RWPE1 (cell line): ENCODE measurements at places on chromosomes 2 and 18.

DNA sequence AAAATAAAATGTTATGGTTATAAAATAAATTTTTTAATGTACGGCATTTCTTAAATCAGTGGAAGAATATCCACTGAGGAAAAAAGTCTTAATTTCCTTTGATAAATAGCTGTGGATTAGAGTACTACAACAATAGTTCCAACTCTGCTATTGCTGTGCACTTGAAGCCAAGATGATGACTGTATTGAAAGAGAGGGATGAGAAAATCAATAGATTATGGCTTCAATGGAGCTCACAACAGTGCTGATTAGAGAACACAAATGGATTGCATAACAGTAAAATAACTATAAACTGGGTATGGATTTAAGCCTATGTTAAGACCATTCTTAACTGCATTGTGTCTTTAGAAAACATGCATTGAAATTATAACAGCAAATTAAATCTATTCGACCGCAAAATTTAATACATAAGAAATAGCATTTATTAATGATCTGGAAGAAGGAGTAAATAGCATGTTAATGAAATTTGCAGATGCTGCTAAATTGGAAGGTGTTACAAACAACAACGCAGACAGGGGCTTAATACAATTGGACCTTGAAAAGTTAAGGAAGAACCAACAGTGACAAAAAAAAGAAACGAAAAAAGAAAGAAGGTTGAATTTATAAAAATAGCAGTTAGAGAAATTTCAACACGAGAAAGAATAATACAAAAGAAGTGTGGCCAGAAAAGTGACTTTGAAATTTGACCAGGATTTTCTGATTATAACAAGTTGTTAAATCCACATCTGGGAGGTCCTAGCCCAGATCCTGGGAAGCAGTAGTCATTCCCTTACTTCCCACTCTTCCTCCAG lies 8.6 kb upstream of the MAP3K20 start:
- DNase-seq: no peak

DNA sequence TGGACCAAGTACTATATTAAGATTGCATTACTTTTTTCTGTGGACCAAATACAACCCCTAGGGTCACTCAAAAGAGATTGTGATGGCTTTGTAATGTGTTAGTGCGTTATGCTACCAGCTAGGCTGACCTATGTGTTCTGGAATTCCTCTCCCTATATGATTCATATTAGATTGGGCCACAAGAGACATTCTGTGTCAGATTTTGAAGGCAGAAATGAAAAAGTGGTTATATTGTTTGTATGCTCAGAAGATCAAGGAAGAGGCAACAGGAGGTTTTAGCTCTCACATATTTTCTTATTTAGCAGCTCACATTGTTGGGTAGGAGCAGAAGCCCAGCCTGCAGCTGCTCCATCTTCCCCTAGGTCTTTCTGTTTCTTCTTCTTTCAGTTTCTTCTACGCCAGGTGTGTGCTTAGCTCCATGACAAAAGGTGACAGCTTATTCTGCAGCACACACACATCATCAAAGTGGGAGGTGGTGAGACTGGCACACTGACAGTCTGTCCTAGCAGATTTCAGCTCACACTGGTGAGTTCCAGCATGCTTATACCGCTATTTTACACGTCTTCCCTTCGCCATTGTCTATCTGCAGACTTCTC lies 156.8 kb upstream of the UBE2E3 start:
- DNase-seq: no peak

- no peak for DNase-seq
Observed at GRCh38 chr2:55133467-55134315, 83.4 kb upstream of the RTN4 start.

GRCh38 chr2:240561325-240561971 lies 1.3 kb downstream of the DUSP28 start:
- no peak for DNase-seq

DNA sequence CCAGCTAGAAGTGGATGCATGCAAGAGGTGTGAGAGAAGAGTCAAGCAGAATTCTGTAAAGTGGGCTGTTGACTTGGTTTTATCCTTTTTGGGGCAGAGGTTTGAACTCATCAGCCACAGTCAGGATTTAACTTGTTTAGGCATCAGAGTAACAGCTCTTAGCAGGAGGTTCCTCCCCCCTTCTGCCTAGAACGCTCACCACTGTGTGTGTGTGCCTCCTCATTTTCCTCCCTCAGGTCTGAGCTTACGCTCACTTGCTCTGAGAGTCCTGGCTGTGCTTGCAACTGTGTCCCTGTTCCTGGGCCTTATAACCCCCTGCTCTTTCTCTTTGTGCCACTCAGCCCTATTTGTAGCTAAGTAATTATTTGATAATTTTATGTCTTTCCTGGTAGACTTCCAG lies 167.9 kb downstream of the TMEM182 start:
- DNase-seq: no peak

DNA sequence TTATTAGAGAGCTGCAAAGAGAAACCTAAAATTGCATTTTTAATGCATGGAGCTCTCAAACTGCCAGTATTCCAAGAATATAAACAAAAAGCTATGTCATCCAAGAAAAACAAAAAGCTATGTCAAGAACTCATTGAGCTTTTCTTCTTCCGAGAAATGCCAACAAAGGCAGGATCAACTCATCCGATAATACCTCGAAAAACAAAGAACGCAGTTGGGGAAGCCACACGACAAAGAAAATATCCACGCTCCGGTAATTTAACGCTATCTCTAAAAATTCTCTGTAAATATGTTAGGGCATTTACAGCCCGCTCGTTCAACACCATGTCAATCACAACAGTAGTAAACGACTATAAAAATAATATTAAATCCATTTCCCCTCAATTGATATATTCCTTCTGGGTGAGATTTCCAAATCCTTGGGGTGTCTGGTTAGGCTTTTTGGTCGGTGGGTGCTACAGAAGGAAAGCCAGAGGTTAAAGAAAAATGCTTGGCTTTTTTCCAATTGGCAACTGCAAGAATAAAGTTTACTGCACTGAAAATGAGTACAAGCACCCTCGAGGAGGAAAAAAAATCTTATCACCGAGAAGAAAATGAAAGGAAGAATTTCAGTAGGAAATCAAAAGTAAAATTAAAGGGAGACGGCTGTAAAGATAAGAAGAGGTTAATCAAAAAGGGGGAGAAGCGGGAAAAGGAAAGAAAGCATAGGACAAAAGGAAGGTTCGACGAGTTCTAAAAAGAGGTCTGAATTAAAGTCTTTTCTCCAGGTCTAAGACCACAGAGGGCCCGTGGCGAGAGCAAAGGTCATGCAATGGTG lies 856 bp downstream of the TIA1 start:
- peak; percentile 5 for DNase-seq

DNA sequence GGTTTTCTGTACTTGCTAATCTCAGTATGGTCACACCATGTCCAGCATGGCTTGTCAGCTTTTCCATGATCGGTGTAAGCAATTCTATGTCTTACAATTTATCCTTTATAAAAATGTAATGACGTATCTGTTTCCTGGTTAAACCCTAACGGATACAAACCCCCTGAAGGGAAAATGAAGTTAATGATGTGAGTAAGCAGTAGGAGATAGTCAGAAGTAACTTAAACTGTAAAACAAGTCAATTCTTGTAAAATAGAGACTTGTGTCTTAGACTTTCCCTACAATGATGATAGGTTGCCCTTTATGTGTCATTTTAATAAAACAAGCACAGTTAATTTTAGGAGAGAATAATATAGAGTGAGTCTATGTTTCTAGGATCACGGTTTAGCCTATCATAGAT lies 1365.9 kb upstream of the SLC39A10 start:
- no peak for DNase-seq

GRCh38 chr2:217903859-217904613 lies 98.8 kb downstream of the TNS1 start:
- DNase-seq: no peak

DNA sequence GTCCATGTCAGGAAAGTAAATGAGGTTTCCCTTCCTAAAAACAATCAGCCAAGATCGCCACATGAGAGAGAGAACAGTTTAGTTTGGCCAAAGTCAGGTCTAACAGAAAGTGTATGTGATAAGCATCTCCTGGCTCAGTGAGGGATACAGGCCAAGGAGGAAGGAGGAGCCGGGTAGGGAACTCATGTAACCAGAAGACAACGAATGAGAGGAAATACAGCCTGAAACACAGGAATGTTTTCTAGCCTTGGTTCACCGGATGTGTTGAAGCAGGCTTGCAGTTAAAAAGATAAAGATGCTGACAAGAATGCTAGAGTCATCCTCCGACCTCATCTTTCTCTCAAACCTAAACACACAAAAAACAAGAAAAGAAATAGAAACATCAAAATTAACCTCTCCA lies 283.9 kb upstream of the SIX2 start:
- DNase-seq: no peak

DNA sequence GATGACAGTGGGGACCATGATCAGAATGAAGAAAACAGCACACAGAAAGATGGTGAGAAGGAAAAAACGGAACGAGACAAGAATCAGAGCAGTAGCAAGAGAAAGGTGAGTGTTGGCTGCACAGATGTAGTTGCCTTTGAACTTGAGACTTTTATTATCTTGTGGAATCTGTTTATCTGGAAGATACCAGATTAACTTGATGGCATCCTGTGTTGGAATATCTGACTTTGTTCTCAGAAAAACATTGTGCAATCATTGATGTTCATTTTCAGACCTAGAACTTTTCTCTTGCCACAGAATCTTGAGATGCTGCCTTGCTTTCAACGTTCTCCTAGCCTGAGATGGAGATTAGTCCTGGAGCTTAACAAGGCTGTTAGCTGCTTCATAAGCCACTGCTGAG lies 5.9 kb downstream of the EIF4E2 start:
- DNase-seq: no peak

DNA sequence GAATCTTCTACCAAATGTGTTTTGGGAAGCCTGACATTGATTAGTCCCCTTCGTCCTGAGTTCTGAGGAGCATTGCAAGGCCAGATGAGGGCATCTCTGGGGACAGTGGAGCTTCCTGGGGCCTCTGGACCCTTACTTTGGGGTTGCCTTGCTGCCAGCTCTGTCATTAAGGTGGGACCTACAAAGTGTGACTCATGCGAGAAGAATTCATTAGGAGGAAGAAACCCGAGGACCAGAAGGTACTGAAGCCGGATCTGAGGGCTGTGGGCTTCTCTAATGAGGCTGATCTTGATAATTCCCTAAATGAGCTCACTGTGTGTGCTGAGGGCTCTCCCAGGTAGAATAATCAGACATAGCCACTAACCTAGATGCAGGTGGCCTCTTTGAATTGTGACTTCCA lies 695 bp upstream of the SCYGR2 start:
- peak; percentile 36 for DNase-seq

GRCh38 chr18:24695168-24695567 lies 234.7 kb downstream of the HRH4 start:
- no peak for DNase-seq

- no peak for DNase-seq
Observed at GRCh38 chr18:28718696-28719095, 541.8 kb upstream of the CDH2 start.

- no peak for DNase-seq
Observed at GRCh38 chr18:10190564-10190963, 263.9 kb upstream of the APCDD1 start.

DNA sequence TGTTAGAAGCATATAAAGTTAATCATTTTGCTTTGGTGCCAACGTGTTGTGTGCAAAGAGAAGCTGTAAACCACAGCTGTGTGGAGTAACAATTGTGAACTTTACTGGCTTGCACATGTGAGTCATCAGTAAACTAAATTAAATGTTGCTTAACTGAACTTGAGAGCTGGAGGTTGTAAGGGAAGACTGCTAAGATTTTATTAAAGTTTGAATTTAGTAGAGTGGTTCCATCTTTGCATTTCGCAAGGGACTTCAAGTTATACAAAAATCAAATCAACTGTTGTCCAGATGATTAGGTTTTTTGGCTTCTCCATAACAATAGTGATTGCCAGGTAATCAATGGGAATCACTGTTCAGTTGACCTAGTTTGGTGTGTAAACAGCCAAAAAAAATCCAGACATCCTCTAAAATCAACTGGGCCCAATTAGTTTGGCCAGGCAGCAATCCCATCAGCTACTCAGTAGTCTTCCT lies 247.4 kb downstream of the MYO3B start:
- DNase-seq: peak; percentile 13

DNA sequence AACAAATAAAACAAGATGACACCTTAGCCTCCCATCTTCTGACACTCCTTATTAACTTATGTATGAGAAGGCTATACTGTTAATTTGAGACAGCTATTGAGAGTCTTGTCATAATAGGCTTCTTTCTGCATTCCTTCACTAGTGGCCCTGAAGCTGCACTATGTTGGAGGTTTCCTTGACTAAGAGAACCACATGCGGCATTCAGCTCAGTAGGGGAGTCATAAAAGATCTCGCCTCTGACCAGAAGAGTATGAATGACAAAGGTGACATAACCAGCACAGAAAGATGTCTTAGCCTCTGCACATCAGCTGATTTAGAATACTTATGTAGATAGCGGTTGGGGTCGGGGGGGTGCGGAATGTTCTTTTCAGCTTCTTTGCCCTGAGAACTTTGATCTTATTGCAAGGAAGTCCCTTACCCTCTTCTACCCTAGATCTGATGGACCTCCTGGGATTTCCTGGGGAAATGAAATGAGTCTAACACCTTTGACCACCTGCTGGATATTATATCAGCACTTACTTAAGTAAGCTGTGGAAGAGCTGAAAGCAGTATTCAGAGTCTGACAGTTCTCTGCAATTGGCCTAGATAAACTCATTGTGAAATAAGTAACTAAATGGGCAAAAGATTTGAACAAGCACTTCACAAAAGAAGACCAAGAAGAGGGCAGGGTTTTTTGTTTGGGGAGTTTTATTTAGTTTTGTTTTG lies 24.2 kb downstream of the RBM45 start:
- DNase-seq: no peak

GRCh38 chr2:101300836-101301235 lies 7.7 kb downstream of the RNF149 start:
- DNase-seq: no peak

- no peak for DNase-seq
Observed at GRCh38 chr2:223147431-223147830, 95.4 kb downstream of the KCNE4 start.

GRCh38 chr2:241627675-241628074 lies 9.3 kb downstream of the THAP4 start:
- DNase-seq: no peak

- DNase-seq: no peak
Observed at GRCh38 chr18:63126134-63127069, 193.2 kb downstream of the BCL2 start.

DNA sequence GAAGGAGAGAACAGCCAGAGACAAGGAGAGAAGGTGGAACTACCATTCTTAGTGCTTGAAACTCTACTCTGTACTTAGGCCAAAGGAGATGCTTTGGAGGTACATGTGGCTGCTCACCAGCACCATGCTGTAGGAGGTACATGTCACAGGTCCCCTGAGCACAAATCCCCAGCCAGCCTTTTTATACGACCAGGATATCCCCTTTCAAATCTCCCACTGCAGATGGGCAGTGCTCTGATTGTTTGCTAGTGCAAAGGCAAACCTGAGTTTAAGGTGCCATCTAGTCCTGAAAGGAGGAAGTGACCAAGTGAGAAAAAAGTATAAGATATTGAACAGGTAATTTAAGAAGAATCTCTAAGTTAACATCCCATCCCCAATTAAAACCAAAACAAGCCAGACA lies 17.1 kb upstream of the TTC21B start:
- no peak for DNase-seq
